ENCODE measurements at places on chromosomes 7 and 10. TPM values are rescaled to one million over a fixed set of nuclear protein-coding genes. Genes with fewer than 3 reads are reported as not detected.

TUBB8 gene
- 0.78 TPM for total RNA-seq

DNA sequence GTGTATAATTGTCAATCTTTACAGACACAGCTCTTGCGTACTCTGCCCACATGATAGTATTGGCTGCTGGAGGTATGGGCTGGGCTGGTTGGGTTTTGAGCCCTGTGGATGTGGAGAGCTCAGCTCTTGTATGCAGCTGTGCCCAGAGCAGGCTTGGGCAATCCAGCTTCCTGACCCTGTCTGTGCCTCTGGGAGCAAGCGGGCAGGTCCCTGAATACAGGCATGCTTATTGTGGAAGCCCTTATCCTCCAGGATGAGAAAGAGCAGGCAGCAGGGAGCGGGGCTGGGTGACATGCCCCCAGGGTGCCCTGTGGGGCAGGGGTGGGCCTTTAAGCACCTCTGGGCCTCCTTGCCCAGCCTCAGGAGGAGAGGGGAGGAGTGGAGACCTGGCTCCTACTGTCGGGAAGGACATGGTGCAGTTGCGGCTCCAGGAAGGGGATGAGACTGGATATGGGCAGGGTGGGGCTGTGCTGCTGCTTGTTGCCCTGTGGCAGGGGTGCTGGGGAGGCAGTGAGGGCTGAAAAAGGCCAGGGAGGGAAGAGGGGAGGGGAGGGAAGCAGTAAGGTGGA lies 32.7 kb upstream of the SH2D4B start:
- DNase-seq, result no peak

GRCh38 chr10:15738270-15738925 lies 18.7 kb upstream of the ITGA8 start:
- DNase-seq, result no peak

- no peak for DNase-seq
Measured at GRCh38 chr10:48501226-48501625, 103.6 kb downstream of the ARHGAP22 start.

DNA sequence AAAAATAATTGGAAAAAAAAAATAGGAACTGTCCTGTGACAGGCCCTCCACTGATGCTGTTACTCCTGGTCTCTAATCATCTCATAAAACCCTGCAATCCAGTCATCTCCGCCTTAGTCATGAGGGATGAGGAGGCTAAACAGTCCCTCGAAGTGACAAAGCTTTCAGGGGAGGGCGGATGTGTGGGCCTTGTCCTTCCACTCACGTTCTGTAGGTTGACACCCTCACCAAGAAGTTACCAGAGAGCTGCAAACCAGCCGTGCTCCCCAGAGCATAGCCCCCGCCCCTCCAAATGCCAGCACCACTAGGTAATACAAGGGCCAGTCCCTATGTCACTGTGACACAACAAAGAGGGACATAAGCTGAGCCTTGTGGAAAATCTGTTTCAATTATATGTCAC lies 11.9 kb downstream of the COBL start:
- DNase-seq, result no peak

DNA sequence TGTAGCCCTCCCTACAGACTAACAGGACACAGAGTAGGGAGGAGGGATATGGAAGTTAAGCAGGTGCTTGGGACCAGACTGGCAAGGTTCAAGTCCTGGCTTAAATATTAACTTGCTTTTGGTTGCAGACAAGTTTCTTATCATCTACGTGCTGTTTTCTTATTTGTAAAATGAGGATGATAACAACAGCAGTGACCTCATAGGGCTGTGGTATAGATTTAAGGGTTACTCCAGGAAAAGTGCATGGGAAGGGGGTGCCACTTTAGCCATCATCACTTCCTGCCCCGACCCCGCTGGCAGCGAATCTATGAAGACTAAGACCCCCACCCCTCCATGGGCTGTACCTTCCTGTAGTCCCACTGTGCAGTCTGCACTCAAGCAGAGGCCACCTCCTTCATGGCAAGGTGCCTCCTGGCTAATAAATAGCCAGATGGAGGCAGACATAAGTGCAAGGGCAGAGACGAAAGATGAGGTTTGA lies 250.2 kb downstream of the COBL start:
- no peak for DNase-seq

MSMB gene
- total RNA-seq, result not detected

- no peak for DNase-seq
Measured at GRCh38 chr10:62738916-62739315, 65.6 kb upstream of the ADO start.

DNA sequence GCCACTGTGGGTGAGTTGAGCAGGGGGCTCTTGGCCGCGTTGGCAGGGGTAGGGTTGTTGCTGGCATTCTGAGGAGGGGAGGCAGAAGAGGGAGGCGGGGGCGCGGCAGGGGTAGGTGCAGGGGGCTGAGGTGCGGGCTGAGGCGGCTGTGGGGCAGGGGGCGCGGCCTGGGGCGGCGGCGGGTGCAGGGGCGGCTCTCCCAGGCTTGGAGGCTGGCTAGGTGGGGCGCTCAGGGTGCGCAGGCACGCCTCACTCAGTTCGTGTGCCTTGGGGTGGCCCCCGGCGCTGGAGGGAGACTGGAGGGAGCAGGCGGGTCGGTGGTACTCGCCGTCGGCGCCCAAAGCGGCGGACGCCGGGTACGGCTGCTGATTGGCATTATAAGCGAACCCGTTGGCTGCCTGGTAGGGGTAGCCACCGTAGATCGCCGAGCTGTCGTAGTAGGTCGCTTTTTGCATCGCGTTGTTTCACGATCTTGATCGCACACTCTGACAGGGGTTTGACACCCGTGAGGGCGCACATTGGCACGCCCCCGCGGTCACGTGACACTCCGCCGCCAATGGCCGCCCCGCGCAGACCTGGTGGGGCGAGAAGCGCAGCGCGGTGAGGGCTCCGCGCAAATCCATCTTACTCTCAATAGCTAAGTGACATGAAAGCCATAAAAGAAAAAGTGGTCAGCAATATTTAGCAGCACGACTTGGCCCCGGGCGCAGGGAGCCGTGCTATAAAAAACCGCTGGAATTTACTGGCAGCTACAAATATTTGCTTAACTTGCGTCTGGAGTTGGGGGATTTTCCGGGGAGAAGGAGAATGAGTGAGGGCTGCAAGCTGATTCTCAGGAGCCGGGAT lies 7.9 kb upstream of the HOXA2 start:
- DNase-seq, result no peak

DNA sequence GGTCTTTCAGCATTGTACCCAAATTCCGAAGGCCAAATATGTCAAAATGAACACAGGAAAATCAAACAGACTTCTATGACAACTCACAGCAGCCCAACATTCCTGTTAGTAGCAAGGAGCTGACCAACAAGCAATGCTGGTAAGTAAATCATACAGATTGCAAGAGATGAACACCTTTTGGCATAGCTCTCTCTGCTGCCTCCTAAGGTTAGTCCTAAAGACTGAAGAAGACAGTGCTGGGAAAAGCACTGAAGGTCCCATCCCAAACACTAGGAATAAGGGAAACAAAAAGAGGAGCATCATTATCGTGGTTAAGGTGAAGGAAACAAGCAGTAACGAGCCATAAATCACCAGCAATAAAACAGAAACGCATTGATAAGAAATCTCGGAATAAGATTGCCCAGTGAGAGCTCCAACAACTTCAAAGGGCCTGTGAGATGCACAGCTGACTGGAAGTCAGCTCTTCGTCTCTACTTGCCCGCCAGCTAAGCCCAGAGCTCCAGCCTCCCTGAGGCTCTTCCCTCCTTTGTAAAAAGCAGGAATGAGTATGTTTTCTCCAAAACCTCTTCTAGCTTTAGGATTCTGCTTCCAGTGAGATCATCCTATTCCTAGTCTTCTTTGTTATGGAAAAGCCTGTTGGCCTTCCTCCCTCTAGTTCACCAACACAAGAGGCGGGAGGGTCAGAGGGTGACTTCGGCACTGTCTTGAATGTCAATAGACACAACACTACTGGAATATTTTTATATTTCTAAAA lies 15.3 kb downstream of the NUDT5 start:
- DNase-seq, result no peak

ANKRD2 gene
- 1.1 TPM for total RNA-seq

LBX1 gene
- not detected for total RNA-seq

DNA sequence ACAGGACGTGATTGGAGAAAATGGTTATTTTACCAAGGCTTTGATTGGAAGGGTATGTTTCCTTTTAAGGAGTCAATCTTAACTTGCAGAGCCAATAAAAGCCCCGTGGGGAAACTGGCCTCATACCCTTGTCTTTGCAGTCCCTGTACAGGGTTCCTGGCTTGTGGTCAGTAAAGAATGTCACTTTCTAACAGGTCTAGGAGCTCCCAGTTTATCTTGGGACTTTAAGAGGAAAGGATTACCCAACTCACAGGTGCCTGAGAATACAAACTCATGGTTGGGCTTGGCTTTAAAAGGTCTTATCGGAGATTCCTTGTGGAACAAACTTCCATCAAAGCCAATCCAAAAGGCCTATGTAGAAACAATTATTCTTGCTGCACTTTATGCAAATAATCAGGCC lies 221.8 kb downstream of the PHF14 start:
- no peak for DNase-seq

MBLAC1 gene
- total RNA-seq, result 1.5 TPM

DNA sequence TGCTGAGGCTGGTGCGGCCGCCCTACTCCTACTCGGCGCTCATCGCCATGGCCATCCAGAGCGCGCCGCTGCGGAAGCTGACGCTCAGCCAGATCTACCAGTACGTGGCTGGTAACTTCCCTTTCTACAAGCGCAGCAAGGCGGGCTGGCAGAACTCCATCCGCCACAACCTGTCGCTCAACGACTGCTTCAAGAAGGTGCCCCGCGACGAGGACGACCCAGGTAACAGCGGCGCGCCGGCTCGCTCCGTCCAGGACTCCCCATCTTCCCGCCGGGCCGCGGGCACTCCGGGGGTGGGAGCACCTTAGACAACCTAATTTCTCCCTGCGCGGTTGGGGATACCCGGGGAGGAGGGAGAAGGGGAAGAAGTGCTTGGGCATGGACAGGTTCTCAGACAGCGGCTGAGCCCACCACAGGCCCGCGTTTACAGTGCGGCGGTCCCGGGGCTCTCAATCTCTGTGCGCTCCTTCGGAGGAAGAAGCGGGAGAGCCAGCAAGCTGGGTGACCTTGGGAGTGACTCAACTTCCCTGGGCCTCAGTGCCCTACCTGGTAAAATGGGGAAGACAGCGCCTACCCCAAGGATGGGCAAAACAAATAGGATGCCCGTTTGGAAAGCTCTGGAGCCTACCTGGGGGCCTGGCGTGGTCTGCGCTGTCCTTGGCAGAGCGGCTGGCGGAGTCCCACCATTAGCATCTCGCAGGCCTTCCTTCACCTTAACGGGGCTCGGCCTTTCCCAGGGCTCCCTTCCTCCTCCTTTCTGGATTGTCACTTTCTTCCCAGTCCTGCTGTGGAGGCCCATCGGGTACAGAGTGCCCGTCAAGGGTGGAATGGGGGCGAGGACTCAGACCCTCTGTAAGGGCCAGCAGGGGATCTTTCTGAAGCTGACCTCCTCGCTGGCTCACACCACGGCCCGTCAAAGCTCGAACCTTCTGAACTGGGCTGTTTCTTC lies 852 bp downstream of the FOXI2 start:
- DNase-seq, result no peak

H2BK1 gene
- not detected for total RNA-seq

TEX36 gene
- not detected for total RNA-seq

- no peak for DNase-seq
Measured at GRCh38 chr7:18861514-18862118, 255.8 kb downstream of the TWIST1 start.

PDE6C gene
- not detected for total RNA-seq

SPDYE2 gene
- 0.52 TPM for total RNA-seq

DNA sequence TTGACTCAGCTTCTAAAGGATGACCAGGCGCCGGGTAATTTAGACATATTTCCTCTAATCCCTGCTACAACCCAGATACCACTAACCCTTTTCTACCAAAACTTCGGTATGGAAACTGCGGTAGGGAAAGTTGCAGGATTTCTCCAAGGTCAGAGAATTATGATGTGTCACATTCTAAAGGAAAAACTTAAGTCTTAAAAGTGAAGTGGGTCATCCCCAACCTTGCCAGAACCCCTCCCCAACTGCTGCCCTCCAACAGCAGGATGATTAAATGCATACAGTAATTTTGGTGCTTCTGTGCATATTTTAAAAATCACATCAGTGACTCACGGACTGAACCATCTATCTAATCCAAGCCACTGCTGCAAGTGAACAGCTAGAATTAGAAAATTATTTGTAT lies 52.7 kb downstream of the GRB10 start:
- no peak for DNase-seq

DNA sequence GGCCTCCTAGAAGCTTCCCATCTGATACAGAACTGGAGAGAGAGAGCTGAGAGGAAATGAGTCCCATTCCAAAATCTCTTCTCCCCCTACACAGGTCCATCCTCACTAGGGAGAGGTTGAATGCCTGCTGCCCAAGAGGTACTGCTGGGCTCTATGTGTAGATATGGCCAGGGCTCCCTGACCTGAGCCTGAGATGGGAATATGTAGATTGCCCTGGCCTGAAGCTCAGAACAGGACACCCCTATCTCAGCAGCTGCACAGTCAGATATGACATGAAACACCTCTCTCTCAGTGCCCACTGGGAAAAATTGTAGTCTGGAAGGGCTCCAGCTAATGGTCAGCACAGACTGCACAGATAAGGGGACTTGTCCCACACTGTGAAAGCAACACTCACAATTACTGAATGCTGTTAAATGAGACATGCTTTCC lies 3.1 kb upstream of the IFIT1B start:
- no peak for DNase-seq

CLEC5A gene
- 2.8 TPM for total RNA-seq

- DNase-seq, result no peak
Measured at GRCh38 chr7:55977831-55978230, 13.4 kb downstream of the NIPSNAP2 start.

GRCh38 chr10:79246209-79246581 lies 101.1 kb upstream of the PPIF start:
- peak; percentile 70 for DNase-seq

CYP3A7 gene
- total RNA-seq, result 0.75 TPM
